ENCODE measurements at places on chromosomes 6 and 20. TPM values are rescaled to one million over a fixed set of nuclear protein-coding genes. Genes with fewer than 3 reads are reported as not detected.

GRCh38 chr6:42176981-42177380 lies 3.8 kb downstream of the GUCA1A start:
- DNase-seq, result no peak

DNA sequence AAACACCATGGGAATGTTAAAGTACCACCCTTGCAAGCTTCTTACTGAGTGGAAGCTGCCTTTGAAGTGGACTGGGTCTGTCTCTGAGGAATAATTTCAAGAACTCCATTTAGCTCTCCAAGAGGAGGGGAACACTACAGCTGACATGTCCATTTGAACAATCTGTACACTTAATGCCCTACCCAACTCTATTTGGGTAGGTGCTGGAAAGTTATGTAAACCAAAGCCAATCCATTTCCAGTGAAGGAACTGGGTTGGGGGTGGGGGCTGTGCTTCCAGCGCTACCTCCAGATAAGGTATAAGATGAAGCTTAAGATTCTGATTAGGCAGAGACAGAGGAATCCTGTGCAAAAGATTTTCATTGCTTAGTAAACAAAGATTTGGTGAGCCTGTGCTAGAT lies 122.0 kb downstream of the TCP11 start:
- no peak for DNase-seq

SNX14 gene
- 60.0 TPM for total RNA-seq

BPIFB4 gene
- not detected for total RNA-seq

DNA sequence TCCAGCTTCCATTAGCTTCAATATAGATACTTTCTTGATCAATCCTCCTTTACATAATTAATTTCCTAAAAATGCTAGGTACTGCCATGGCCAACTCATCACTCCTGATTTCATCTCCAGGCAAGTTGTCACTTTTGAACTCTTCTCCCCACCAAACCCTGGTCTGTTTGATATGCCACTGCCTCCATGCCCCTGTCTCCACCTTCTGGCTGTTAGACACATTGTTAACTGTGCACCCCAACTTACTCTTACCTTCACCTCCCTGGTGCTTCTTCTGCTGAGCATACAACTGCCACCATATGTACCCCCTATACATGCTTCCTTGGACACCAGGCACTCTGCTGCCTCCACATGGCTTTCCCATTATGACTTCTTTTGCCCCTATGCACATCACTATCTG lies 21.9 kb upstream of the AIG1 start:
- DNase-seq, result no peak

PLA2G7 gene
- total RNA-seq, result not detected

DNA sequence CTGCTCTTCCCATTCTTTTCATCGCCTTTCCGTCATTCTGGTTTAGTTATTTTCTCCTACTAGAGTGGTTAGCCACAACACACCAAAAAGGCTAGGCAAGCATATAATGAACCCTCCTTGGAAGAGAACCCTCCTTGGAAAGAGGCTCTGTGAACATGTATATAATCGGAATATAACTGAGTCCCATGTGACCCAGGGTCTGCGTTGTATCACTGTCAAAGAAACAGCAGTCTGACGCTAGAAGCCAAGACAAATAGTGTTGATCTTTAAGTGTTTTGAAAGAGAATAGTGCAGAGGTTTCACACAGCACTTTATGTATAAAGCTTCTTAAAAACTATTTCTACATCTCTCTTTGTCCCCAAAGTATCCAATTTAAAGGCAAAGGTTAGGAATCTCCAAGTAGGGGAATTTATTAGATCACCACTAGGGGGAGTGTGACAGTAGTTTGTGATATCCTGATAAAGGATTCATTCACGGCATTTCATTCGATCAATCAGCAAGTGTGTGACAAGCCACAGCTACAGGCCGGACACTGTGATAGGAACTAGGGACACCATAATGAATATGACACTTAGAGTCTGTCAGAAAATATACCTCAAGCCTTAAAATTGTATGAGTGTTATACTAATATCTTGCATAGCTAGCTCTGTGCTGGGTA lies 395.3 kb downstream of the CD109 start:
- DNase-seq, result peak; percentile 57

PRICKLE4 gene
- total RNA-seq, result 10.4 TPM

DNA sequence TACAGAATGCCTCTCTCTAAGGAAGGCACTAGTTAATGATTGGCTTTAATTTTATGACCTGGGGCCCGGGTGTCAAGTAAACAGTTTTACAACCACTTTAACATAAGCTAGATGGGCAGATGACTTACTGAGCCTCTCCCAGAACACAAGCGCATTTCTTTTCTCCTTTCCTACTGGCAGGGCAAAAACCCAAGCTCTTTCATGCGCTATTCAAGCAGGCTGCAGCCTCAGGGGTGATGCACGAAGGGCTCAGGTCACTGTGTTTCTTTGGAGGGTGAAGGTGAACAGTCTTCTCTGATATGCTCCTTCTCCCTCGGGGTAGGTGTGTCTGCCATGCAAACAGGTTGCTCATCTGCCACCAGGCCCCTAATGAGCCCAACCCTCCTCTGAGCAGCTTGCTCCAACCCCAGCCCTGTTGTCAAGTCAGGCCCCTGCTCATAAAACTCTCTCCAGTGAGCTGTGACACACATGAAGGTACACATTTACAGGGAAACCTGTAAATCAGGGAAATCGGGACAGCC lies 73.5 kb upstream of the CDH4 start:
- no peak for DNase-seq

DNA sequence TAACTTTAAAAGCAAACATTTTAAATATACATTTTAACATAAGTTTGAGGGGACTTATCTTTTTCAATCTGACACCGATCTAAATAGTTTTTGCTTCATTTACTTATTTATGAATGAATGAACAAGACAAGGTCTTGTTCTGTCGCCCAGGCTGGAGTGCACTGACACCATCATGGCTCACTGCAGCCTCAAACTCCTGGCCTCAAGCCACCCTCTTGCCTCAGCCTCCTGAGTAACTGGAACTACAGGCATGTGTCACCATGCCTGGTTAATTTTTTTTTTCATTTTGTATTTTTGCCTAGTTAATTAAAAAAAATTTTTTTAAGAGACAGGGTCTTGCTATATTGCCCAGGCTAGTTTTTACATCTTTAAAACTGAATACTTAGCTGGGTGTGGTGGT lies 25.4 kb downstream of the FBXO9 start:
- no peak for DNase-seq

OR2B2 gene
- not detected for total RNA-seq

RIPOR2 gene
- total RNA-seq, result 59.4 TPM

DNA sequence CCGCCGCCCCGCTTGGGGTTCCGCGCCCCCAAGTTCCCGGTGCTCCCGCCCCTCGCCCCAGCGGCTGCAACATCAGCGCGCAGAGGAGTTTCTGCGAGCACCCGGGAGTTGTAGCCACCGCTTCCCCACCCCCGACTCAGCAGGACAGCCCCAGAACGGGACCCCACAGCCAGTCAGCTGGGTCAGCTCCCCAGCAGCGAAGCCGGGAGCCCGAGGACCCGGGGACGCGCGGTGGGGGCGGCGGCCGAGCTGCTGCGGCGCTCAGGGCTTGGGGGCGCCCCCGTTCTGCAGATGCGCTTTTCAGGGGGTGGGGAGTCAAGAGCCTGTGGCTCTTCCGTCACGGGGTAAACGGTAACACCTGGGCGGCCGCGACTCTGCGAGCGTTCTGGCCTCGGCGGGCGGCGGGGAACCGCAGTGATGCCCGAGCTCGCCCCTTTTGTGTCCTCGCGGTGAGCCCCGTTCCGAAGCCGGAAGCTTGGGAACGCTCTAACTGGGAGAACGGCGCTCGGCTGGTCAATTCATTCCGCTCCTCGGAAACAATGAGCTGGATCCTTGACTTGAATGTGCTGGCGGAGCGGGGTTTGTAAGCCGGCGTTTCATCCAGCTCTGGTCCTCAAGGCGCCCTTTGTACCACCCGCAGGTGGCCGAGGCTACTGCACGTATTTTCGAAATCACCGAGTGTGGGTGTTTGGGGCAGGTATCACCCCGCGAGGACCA lies 774 bp downstream of the PLEKHG1 start:
- DNase-seq, result peak; percentile 69

GRCh38 chr6:169966312-169967181 lies 215.1 kb downstream of the ERMARD start:
- no peak for DNase-seq

TPBG gene
- total RNA-seq, result 30.0 TPM

DNA sequence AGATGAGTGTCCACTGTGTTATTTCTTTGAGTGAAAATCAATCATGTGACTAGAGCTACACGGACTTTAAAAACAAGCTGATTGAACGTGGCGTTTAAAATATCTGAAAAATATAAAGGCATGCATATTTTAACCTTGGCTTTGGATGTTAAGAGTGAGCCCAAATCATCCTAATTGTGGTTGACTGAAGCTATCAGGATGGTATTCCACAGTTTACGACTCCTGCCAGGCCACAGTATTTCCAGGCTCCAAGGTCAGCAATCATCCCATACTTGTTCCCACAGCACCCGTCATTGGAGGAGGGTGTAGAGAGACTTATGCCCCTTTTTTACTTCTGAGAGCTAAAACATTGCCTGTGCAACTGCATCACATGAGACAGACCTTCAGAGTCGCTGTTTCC lies 43.2 kb upstream of the TMX4 start:
- DNase-seq, result no peak

DNA sequence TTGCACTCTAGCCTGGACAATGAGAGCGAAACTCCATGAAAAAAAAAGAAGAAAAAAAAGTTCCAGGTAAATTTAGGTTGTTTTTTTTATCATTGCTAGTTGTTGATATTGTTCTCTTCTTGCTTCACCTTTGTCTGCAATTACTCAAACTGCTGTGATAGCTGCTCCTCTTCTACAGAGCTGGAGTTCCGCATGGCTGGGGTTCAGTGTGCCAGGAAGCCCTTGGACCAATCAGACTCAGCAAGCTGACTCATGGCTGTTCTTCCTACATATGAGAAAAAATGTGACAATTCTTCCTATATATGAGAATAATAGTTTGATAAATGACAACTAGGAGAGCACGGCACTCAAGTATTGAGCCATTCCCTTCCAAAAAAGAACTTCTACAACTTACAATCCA lies 28.4 kb downstream of the DPPA5 start:
- DNase-seq, result no peak

DNA sequence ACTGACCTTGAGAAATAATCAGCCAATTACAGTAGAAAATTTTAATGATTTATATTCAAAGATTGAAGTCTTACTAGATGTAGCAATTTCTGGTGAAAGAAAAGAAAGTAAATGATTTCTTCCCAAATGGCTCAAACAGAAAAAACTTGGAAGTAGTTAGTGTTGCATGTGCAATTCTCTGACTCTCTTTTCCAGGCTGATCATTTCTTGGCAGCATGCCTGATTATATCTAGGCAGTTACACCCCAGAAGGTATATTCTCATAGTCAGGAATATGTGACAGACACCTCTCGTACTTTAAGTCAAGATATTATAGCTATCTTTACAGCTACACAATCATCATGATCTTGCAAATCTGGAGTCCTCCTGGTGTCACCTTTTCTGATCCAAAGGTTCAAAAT lies 122.9 kb downstream of the PDE7B start:
- no peak for DNase-seq

NINL gene
- 18.9 TPM for total RNA-seq

GRCh38 chr20:63951398-63952209 lies 4.6 kb downstream of the UCKL1 start:
- no peak for DNase-seq

FOXC1 gene
- total RNA-seq, result 1.8 TPM

SIRPG gene
- total RNA-seq, result not detected

DNA sequence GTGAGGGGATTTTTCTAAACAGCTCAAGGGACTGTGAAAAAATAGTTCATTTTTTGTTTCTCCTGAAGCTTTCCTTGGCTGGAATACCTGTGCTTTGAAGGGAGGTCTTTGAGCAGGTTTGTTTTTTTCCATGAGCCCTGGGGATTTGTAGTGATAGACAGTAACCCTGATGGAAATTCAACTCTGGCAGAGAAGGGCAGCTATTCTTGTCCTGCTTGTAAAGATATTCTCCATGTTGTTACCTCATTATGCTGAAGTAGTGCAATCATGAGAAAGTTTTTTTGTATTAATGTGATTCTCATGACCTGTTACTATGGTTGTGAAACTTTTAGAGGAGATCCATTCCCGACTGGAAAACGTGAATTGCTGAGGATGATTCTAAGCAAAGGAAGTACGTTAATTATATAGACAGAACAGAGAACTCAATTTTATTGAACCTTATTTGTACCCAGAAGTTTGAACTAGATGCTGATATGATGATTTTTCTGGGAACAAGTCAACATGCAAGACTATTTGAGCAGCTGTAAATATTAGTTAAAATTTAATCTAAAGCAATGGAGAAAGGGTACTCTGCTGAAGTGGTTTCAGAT lies 12.5 kb downstream of the UTRN start:
- DNase-seq, result no peak

- no peak for DNase-seq
Measured at GRCh38 chr20:54654450-54654849, 179.1 kb downstream of the DOK5 start.

- DNase-seq, result no peak
Measured at GRCh38 chr20:43838703-43839060, 76.0 kb upstream of the TOX2 start.

GRM1 gene
- 0.07 TPM for total RNA-seq

- peak; percentile 36 for DNase-seq
Measured at GRCh38 chr6:31575335-31575901, at the start of gene TNF. Gene TNF, plus strand, starts transcription at chr6:31575565. Its CDS starts 177 bp downstream, at chr6:31575742.

- DNase-seq, result no peak
Measured at GRCh38 chr6:74480561-74480960, 725.3 kb downstream of the COL12A1 start.

DNA sequence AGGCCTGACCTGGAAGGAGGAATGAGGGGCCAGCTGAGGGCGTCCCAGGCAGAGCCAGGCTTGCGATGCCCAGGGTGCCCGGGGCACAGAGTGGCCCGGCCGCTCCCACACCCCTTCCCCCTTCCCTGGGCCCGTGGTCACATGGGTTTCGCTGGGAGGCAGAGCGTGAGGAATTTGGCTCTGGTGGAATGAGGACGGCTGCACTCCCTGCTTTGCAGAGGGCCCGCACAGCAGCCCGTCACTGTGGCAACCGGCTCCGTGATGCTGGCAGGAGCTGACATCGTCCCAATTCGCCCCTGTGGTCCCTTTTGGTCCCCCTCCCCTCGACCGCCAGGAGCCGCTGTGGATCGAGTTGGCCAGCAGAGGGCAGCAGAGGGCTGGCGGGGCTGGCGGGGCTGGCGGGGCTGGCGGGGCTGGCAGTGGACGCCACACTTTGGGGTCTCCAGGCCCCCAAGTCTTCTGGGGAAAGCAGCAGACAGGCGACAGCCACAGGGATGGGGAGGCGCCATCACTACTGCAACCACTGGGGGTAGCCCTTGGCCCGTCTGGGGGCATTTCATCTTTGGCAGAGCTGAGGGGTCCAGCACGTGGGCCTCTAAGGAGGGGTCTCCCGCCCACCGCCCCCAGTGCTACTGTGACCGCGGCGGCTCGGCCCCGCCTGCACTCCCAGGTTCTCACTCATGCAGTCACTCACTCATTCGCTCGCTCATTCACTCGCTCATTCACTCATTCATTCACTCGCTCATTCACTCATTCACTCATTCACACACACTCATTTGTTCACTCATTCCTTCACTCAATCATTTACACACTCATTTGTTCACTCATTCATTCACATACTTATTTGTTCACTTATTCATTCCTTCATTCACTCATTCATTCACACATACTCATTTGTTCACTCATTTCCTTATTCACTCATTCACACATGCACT lies 49.7 kb upstream of the BHLHE23 start:
- DNase-seq, result no peak

HLA-DOA gene
- 34.1 TPM for total RNA-seq

GRCh38 chr20:60224914-60225313 lies 266.7 kb downstream of the CDH26 start:
- DNase-seq, result no peak

All from uterus (tissue), 4 donors.